ENCODE measurements at places on chromosomes 1 and 21. TPM values are rescaled to one million over a fixed set of nuclear protein-coding genes. Genes with fewer than 3 reads are reported as not detected.

- DNase-seq, result no peak
Measured at GRCh38 chr1:17665950-17666720, 89.0 kb upstream of the ACTL8 start.

DNA sequence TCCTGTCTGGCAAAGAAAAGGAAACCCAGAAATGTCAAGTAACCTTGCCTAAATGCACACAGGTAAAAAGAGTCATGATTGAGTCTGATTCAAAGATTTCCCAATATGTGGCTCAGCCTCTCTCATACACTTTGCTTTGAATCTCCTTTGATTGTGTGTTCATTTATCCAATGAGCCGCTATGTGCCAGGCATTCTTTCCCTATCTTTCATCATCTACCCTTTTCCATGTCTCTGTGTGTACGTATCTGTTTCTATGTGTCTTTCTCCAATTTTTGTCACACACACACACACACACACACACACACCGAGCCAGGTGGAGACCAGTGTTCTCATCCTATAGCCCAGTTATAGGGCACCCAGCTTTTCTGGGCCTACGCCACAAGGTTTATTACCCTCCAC, 35.7 kb upstream of the BCL9 start:
- DNase-seq, result no peak

- DNase-seq, result no peak
Measured at GRCh38 chr1:182113879-182114626, 52.5 kb upstream of the ZNF648 start.

The GJA8 gene
- not detected for polyA plus RNA-seq
